Suprapubic skin (tissue), 4 donors: ENCODE measurements at places on chromosomes 13 and 19. TPM values are rescaled to one million over a fixed set of nuclear protein-coding genes. Genes with fewer than 3 reads are reported as not detected.

Gene RNASEH2B
- 25.7 TPM for total RNA-seq

Gene C1QTNF9B
- total RNA-seq, result not detected

Gene PRR22
- total RNA-seq, result 5.1 TPM

Gene AZU1
- 0.79 TPM for total RNA-seq

Gene ZNF560
- total RNA-seq, result not detected

GRCh38 chr13:24630851-24631620 is 49.2 kb upstream of the ATP12A start:
- no peaks in the 10 kb centered on the region for H3K4me1 ChIP-seq
- H3K4me3 ChIP-seq, result no peak overlapping the region
- H3K27me3 ChIP-seq, result no peaks in the 10 kb centered on the region

GRCh38 chr19:42053037-42053935 is 16.7 kb downstream of the GRIK5 start:
- no peak overlapping the region for H3K4me3 ChIP-seq
- no peaks in the 10 kb centered on the region for H3K36me3 ChIP-seq
- peaks cover 4% of the 10 kb centered on the region for H3K27me3 ChIP-seq
- H3K4me1 ChIP-seq, result peaks cover 34% of the 10 kb centered on the region

- no peak overlapping the region for H3K4me3 ChIP-seq
- no peak for DNase-seq
- H3K27me3 ChIP-seq, result no peaks in the 10 kb centered on the region
- peaks cover 21% of the 10 kb centered on the region for H3K4me1 ChIP-seq
- no peaks in the 10 kb centered on the region for H3K36me3 ChIP-seq
Measured at GRCh38 chr13:60754211-60755090, 357.4 kb downstream of the TDRD3 start.
